ENCODE measurements at places on chromosomes 6 and 20.
A peak's percentile ranks its signal among the peaks of the same experiment; 100 is the strongest.

- no peak for DNase-seq
Observed at GRCh38 chr20:35270021-35270902, 7.7 kb downstream of the MMP24OS start.

DNA sequence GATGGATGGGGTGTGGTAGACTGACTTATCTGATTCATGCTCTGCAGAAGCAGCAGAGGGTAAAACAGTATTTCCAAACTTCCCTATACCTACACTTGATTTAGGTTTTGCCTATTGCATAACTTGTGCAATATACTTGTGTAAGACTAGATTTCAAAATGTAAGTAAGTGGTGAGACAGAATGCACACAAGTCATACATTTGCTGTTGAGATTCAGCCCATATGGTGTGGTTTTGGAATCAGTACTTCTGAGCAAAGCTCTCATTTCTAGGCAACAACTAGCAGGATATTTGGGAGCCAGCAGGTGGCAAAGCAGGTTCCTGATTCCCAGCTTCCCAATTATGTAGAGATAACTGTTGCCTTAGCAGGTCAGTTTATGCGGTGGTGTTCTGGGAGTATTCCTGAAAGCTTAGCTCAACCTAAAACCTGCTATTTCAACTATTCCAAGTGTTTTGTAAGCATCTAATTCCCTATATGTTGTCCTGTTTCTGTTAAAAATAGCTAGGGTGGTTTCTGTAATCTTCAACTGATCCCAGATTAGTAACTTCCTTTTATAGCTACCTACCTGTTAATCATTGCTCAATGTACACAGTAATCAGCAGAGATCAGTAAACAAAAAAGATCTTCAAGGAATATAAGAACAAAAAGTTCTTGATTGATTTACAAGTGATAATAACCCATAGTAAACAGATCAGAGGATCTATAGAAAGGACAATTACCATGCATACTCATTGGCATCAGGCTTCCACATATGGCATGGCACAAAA, 8.5 kb upstream of the FABP7 start:
- DNase-seq, result no peak

DNA sequence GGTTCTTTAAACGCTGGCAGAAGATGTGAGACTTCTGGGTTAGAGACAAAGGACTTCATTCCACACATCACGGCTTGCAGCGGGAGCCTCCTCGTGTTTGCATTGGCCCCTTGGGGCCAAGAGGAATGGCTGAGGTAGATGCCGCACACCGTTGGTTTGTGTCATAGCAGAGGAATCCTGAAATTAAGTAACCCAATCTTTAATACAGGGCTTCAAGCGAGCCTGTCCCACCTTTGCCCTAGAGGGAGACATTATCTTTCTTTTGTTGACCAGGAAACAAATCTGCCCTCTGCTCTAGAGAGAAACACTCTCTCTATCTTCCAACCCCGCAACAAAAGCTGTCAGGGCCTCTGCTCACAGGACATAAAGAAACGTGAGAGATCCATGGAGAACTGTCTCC, 277.5 kb upstream of the ZFP64 start:
- no peak for DNase-seq

GRCh38 chr6:149881066-149881766, 16.7 kb downstream of the RAET1E start:
- DNase-seq, result no peak

GRCh38 chr6:37696841-37697662, 631 bp downstream of the MDGA1 start:
- DNase-seq, result no peak

DNA sequence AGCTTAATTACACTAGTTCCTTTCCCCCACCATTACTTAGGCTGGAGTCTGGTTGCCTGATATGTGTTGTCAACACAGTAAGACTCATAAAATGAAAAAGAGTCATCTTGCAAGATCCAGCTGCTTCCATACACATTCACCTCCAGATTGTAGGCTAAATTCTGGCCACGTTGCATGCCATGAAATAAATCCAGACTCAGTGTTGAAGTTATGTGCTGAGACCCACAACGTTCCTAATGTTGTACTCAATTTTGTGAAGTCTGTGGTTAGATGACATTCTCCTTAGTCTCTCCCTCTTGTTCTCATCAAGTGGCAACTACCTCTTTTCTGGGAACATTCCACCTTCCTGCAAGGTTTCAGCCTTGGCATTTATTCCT, 212.3 kb downstream of the LMBRD1 start:
- no peak for DNase-seq

GRCh38 chr20:37357481-37358365, 11.8 kb downstream of the SRC start:
- DNase-seq, result no peak

GRCh38 chr20:57621421-57622200, 1.4 kb upstream of the ZBP1 start:
- no peak for DNase-seq

- DNase-seq, result no peak
Observed at GRCh38 chr20:62856931-62857619, 4.5 kb downstream of the TCFL5 start.

DNA sequence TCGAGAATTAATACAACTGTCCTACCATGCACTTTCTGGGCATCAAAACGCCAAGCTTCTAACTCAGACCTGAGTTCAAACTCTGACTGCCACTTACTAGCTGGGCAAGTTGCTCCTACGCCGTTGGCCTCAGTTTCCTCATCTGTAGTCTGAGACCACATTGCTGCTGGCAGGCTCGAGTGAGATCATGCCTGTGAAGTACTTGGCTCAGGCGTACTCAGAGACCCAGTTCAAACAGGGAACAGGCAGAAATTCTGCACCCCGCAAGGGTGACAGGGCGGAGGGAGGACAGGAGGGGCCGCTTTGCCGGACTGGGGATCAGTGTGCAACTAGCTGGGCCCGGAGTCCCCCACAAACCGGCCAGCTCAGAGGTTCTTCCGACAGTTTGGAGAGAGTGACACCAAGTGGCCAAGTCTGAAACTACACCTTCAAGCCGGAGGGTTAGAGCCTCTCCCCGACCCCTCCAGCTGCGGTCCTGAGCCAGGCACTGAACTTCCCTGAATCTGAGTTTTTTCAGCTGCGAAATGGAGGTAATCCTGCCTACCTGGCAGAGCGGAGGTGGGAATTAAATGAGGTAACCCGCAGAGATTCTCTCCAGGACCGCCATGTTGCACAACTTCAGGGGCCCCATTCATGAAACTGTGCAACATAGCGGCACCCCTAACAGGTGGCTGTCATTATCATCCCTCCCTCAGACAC, 46.0 kb upstream of the PTPN1 start:
- peak; percentile 87 for DNase-seq

- DNase-seq, result no peak
Observed at GRCh38 chr6:107618672-107619071, 128.8 kb downstream of the SOBP start.

DNA sequence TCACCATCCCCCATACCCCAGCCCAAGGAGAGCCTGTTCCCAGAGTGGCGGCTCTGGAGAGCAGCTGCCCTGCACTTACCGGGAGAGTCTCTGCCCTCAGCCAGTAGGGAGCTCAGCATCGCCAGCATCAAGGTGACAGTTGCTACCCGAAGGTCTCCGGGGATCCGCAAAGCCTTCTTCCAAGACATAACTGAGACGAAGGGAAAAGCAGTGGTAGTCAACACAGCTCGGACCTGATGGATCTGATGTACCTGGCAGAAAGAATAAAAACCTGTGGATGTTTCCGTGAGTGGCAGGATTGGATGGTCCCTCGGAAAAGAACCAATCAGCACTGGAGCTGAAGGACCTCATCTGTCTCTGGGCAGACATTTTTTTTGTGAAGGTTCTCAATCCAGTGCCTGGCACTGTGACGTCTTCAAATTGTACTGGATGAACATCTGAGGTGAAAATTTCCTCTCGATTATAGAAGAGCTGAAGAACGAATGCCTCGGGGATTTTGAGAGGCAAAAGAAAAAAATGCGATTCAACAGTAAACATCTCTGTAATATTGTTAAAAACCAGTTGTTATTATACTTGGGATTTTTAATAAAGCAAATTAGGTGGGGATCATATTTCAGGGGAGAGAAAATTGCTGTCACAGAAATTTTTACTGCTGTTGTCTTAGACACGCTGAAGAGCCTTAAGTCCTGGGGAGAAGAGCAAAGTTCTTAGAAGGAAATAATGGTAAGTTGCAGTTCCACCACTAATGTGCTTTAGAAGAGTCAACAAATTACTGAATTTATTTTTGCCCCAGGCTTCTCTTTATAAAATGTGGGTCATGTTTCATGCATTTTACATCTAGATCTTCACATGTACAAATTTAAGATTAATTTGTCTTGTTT, at the start of gene HLA-DQB1:
TSS of gene HLA-DQB1 (minus strand) at position 238 of the 881 bp plus-strand sequence. CDS start at position 188, 50 bp downstream.
- peak; percentile 60 for DNase-seq

DNA sequence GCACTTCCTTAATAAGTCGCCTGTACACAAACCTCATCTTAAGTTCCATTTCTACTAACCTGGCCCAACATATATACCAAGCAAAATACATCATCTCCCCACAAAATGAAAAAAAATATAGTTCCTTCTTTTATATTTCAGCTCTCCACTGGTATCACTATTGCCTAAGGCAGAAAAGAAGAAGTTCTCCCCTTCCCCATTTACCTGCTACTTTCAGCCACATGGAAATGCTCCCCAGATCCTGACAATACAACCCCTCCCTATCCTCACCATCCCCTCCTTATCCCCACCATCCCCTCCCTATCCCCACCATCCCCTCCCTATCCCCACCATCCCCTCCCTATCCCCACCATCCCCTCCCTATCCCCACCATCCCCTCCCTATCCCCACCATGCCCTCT, 175.7 kb downstream of the LINC00237 start:
- DNase-seq, result no peak
